ACHN (cell line): ENCODE measurements at places on chromosomes 11 and 22.

DNA sequence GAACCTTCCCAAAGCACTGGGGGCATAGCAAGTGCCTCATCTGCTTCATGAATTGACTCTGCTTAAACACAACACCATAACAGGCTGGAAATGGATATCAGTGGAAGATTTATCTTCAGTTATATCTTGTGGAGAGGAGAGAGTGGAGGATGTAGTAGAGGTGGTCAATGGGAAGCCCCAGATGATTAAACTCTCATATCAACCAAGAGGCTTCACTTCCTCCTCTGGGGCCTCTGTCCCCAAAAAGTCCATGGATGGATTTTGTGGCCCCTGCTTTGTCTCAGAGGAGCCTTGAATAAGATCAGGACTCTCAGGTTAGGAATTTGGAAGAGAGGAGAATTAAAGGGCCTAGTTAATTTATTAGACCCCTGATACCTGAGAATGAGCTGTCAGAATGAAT is 106.1 kb downstream of the CEP164 start:
- DNase-seq, result no peak

- DNase-seq, result no peak
These were observed 118.4 kb downstream of the RBFOX2 start for GRCh38 chr22:35910003-35910769.

DNA sequence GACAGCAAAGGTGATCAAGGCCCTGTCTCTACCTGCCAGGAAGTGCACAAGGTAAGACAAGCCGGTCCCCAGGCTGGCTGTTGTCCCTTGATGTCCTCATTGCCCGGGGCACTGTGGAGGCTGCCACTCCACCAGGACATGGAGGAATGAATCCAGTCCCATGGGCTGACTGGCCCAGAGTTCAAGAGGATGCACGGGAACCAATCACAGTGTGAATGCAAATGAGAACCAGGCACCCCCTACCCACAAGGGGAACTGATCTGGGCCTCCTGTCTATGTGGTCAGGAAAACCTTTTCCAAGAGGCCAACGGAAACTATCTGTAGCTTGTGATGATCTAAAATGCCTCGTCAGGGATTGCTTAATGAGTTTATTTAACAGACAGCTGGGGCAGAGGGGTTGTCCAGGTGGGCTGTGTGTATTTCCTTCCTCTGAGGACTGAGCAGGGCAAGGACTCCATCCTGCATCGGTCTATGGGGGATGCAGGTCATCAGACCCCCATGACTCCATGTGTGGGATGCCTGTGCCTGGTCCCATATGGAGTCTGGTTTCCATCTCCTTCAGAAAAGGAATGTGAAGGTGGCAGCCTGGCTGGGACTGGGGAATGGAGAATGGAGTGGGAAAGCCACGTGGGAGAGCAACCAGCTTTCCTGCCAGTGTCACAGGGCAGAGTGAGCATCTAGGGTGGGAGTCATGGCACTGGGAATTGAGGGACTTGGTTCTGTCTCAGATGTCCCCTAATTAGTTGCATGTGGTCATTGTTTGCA is 60.5 kb downstream of the CD82 start:
- DNase-seq, result no peak

DNA sequence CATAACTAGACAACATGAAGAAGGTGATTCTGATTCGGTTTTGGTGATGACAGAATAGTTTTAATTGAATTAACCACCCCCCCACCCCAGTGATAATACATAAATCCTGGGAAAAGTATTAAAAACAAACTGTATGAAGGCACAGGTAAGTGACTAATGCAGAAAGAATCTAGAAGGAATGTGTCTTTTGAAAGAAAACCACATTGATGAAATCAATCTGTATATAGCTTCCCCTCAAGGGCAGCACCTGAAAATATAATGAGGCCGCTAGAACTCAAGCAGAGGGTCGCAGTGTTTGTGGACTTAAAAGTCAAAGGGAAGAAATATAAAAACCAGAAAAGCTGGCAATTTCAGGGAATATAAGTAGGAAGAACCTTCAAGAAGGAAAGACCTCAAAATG is 580.5 kb upstream of the CHORDC1 start:
- no peak for DNase-seq

DNA sequence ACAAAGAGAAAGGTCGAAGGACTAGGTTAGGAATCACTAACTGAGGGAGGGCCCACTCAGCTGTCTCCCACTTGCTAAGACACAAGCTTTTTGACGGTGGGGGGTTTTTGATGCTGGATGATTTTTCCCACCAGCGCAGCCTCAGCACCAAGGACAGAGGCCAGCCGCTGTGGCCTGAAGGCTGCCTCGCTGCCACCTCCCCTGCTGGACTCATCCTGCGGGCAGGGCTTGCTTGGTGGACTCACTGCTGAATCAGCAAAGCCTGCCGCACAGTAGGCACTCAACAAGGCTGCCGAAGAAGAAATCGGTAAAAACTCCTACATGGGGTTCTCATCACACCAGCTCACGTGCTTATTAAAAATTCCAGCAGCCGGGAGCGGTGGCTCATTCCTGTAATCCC is 2.6 kb downstream of the ALG12 start:
- DNase-seq, result no peak
